IPS DF 19.7 (cell line): ENCODE measurements at places on chromosomes 3 and 15.

DNA sequence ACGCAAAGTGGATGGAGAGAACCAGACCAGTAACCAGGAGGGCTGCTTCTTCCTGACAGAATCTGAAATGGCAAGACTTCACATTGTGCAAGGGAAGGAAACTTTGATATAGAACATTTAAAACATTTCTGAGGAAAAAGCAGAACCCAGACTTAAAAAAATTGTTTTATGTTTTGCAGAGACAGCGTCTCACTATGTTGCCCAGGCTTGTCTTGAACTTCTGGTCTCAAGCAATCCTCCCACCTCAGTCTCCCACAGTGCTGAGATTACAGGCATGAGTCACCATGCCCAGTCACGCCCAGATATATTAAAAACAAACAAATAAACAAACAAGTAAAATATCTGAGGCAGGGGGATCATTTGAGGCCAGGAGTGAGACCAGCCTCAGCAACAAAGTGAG, 46.2 kb downstream of the CRTAP start:
- DNase-seq, result no peak

DNA sequence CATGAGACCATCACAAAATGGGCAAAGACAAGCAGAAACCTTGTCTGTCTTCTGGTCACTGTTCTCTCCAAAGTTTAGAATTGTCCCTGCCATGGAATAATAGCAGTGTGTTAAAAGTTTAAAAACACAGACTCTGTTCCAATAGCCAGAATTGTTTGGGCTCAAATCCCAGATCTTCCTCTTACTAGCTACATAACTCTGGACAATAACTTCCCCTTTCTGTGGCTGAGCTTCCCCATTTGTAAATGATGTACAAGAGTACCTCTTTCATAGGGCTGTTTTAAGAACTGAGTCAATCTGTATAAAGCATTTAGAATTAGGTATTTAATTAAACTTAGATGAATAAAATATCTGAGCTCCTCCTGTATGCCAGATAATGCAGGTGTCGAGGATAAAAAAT, 623.0 kb downstream of the NTRK3 start:
- DNase-seq, result no peak

- DNase-seq, result no peak
Measured at GRCh38 chr3:111616417-111617105, 21.4 kb upstream of the ZBED2 start.

- no peak for DNase-seq
Measured at GRCh38 chr15:46014532-46014931, 379.7 kb downstream of the SQOR start.

GRCh38 chr15:45630917-45631691, 3.7 kb upstream of the SQOR start:
- no peak for DNase-seq

DNA sequence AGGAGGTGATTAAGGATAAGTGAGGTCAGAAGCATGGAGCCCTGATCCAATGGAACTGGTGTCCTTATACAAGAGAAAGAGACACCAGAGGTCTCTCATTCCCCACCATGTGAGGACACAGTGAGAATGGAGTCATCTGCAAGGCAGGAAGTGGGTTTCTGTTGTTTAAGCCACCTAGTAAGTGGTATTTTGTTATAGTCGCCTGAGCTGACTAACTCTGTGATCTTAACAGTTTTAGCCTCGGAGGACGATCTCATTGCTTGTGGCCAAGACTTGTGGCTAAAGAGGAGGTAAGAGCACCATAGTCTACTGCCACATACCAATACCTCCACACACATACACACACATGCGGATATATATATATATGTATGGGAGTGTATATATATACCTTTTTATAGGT, 73.8 kb downstream of the MCTP2 start:
- no peak for DNase-seq

- no peak for DNase-seq
Measured at GRCh38 chr3:12708584-12709192, 44.8 kb upstream of the RAF1 start.

- no peak for DNase-seq
Measured at GRCh38 chr3:4754180-4755086, 224.8 kb upstream of the BHLHE40 start.

DNA sequence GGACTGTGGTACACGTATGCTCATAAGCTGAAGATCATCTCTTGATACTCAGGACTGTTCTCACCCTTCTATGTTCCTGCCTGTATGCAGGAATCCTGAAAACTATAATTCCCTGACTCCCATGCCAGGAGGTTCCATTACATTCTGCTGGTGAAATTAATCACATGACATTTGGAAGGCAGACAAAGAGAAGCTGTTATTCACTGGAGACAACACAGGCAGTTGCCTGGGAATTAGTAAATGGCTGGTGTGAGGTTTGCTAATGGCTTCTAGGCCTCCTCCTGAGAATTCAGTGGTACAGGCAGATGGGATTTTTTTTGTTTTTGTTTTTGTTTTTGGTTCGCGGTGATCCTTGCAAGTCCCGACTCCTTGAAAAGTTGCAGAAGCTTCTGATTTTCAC, 91.4 kb downstream of the CTNNB1 start:
- DNase-seq, result no peak

DNA sequence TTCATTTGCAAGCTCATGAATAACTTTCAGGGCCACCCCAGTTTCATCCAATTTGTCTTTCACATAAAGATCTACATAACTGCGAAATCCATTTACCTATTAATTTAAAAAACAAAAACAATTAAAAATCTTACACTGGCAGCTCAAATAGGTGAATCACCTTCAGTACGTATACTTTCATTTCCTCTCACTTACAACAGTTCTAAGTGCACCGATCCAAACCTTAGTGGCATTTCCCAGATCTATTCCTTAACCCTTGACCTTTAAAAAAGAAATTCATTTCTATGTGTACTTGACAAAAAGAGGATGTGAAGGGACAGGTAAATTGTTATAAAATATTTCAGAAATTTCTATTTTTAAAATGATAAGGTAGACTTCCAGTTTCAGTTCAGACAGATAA, 30.8 kb downstream of the TOP2B start:
- no peak for DNase-seq

DNA sequence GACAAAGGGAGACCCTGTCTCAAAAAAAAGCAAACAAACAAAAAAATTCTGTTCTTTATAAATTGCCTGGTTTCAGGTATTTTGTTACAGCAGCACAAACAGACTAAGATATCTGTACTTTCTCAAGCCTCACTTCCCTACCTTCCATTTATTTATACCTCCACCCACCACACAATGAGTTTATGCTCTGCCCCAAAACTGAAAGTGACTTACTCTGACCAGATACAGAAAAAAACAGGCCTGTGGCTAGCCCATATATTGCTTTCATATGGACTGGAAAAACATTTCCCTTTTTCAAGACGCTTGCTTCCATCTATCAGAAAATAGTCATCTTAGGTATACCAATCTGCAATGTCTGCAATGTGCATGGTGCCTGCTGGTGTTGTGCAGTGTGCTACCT, 8.7 kb upstream of the GPD1L start:
- DNase-seq, result no peak

GRCh38 chr3:35486295-35486694, 153.0 kb upstream of the ARPP21 start:
- DNase-seq, result no peak

GRCh38 chr15:40265875-40266274, 17.0 kb downstream of the ANKRD63 start:
- no peak for DNase-seq

DNA sequence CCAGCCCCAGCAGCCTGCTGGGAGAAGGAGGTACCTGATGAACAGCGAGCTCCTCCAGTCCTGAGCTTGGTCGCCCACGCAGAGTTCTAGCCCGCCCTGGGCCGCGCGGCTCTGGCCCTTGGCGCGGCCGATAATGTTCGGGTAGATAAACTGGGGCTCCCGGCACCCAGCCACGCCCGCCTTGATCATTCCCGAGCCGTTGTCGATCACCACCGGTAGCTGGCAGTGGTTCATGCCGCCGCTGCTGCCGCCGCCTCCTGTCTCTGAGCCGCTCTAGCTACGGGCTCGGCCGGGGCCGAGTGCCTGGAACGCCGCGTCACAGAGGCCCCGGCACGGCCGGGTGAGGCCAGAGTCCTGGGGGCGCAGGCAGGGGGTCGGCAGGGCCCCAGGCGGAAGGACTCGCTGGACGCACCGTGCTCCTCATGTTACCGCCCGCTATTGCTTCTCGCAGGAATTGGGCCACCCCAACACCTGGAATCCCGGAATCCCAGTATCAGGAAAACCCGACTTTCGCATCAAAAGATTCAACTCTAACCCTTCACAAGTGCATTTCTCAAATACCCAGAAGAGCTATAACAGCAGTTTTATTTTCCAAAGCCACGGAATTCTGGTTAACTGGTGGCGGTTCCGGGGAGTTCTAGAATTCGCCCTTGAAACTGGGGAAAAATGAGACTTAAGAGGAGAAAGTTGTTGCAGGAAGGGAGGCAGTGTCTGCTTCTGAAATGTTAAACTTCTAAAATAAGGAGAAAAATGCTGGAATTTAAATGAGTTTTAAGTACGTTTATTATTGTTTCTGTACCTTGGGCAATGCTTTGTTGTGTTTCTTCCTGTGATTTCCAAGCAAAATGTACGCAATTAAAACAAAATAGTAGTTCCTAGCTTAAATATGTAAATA, at the start of gene ACTRT3:
Gene ACTRT3 (minus strand): TSS at position 275 of the 895 bp plus-strand sequence. CDS start 41 bp downstream, at position 234.
- no peak for DNase-seq

GRCh38 chr3:128763967-128764366, 38.0 kb downstream of the RAB7A start:
- no peak for DNase-seq

DNA sequence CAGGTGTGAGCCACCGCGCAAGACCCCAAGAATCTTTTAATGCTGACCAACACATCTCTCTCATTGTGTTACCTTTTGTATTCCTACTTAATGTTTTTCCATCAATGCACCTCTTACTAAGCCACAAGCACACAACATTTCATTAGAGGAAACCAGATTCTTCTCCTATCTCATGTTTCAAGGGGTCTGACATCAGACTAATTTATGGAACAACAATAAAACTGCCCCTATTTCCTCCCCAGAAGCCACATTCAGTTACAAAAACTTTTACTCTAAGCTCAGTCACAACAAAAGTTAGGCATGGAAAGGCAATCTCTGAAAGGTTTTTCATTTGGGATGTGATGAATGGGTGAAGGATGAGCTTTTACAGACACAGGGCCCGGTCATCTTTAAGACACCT, 251.8 kb downstream of the MAGI1 start:
- no peak for DNase-seq

DNA sequence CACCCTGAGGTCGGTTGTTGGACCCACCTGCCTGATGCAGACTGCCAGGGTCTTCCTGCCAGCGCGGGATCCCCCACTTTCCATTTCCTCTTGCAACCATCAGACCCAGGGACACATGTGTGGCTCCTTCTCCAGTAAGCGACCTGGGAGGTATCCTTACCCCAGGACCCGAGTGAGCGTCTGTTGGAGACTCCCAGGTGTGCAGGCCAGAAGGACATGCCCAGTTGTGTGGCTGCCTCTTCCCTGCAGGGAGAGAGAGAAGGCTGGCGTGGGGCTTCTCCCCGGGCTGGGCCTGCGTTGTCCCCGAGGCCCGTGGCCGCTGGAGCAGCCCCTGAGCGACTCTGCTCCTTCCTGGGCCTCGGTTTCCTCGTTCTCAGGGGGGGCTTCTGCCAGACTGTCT, 56.8 kb downstream of the APBA2 start:
- DNase-seq, result no peak

GRCh38 chr3:79175870-79176269, 591.9 kb downstream of the ROBO1 start:
- DNase-seq, result no peak

DNA sequence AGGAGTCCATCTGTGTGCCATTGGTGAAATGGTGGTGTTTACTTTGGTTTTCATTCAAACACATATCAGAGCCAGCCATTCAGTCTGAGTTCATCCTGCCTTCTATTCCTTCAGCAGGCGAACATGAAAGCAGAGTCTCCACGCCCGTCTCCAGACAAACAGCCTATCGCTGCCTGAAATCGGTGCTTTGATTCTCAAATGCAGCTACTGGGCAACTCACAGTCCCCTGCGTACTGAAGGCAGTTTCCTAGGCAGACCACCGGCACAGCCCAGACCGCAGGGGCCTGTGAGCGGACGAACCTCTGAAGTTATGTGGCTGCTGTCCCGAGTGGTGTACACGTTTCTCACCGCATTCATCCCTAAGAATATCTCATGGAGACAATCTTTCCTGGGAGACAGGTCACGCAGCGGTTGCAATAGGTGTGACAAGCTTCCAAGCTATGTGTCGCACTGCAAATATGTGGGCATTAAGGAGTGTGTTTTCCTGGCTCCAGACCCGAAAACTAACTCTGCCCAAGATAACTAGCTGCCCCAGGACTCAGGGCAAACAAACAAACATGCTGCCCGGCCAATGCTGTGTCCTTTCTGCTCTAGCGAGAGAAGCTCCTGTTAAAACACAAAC, 16.9 kb upstream of the RYR3 start:
- no peak for DNase-seq

GRCh38 chr15:85676342-85677098, 118.2 kb downstream of the KLHL25 start:
- no peak for DNase-seq

DNA sequence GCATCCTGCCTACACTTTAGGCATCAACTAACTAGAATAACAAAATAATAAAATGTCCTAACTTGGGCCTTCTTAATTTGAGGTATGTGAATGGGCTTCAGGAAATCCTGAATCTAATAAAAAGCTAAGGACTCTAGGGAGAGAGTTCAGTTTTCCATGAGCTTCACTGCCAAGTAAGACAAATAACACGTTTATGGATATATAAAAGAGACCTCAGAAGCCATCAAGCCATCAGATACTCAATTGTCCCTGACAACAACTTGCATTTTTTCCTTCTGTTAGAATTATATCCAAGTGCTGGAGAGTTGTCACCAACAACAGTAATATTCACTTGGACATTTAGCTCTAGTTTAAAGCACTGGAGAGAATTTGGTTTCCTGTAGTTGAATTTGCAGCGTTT, 102.4 kb upstream of the IGSF10 start:
- no peak for DNase-seq

DNA sequence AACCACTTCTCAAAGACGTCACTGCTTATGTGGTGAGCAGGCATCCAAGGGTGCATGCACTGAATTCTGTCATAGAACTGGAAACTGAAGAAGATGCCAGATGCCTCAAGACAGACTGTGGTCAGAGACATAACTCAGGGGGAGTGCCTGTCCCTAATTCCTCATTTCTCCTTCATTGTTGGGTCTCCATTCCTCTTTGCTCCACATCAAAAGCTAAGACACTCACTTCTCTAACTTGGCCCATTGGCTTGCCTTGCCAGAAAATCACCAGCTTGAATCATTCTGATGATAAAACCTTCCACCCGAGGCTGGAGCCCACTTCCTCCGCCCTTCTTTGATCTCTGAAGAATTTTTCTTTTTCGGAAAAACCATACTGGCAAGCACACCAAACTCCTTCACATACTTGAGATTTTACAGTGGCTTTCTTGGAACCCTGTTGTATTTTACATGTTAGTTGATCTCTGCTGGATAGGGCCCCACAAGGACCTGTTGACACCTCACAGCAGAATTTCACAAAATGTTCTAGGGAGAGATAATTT, 69.9 kb downstream of the COL8A1 start:
- no peak for DNase-seq

DNA sequence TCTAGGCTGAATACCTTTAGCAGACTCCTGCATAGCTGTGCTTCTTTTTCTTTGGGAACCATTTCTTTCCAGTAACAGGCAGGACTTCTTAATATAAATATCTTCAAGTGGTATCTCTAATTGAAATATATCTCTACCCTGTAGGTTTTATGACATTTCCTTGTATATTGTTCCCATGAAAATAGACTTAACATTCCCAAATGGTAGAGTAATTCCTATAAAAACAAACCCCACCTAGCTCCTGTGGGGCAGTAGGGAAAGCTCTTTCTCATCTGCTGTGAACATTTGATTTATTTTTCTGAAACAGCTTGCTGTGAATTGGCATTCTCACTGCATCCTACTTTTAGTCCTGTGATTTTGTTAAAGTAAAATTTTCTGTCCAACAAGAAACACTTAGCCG, 20.8 kb downstream of the SELENOT start:
- DNase-seq, result no peak
